Stimulated activated CD4-positive, alpha-beta T cell treated with anti-CD3 and anti-CD28 coated beads, Interleukin-12 subunit alpha, Interleukin-12 subunit beta, amount 100 ng/mL, for 24 hours (primary cell): ENCODE measurements at places on chromosomes 4 and X.

- DNase-seq = no peak
Measured at GRCh38 chr4:37126051-37126450, 118.5 kb upstream of the NWD2 start.

- DNase-seq = no peak
Measured at GRCh38 chrX:69493193-69493592, 10.9 kb upstream of the NALF2 start.

- no peak for DNase-seq
Measured at GRCh38 chrX:2631743-2632532, 59.2 kb upstream of the CD99 start.

DNA sequence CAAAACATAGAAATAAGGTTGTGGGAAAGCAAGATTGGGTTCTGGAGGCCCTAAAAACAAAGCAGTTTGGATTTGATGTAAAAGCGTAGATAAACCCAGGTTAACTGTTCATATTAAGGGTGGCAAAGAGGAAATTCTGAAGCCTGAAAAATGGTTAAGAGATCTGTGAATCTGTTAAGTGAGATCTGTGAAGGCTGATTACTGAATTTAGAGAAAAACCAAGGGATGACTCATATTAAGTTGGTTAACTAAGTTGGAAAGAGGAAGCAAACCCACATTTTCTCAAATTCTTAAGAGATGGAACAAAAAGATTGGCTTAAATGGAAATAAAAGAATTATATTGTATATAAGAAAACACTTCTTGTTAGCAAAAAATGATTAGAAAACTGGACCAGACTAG is 22.8 kb downstream of the GPAT3 start:
- no peak for DNase-seq

- no peak for DNase-seq
Measured at GRCh38 chr4:160887668-160888067, 1276.1 kb downstream of the FSTL5 start.

- no peak for DNase-seq
Measured at GRCh38 chr4:55742655-55743202, 76.9 kb upstream of the EXOC1L start.

DNA sequence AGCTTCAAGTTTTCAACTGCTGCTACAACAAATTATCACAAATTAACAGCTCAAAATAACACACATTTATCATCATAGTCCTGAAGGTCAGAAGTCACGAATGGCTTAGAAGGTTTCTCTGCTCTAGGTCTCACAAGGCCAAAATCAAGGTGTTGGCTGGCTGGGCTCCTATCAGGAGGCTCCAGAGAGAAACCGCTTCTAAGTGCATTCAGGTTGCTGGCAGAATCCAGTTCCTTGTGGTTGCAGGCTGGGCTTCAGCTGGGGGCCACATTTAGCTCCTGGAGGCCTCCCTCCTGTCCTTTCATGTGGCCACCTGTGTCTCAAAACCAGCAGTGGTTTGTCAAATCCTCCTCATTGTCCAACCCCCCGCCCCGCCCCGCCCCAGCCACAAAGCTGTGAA is 15.4 kb downstream of the MRFAP1 start:
- DNase-seq = no peak

- no peak for DNase-seq
Measured at GRCh38 chr4:1354136-1354982, 7.4 kb downstream of the UVSSA start.

DNA sequence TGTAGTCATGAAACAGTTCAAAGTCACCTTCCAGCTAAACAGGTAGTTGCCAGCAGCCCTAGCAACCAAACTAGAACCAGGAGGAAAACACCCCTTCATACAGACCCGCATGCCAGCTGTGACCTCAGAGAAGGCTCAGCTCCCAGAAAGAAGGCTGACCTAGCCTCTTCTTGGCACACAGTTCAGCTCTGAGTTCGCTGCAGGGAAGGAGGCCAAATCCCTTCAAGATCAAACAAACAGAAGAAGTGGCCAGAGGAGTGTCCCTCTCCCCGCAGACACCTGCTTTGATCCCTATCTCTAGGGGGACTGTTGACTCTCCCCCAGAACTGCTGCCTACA is 56.0 kb downstream of the HADH start:
- DNase-seq = no peak

DNA sequence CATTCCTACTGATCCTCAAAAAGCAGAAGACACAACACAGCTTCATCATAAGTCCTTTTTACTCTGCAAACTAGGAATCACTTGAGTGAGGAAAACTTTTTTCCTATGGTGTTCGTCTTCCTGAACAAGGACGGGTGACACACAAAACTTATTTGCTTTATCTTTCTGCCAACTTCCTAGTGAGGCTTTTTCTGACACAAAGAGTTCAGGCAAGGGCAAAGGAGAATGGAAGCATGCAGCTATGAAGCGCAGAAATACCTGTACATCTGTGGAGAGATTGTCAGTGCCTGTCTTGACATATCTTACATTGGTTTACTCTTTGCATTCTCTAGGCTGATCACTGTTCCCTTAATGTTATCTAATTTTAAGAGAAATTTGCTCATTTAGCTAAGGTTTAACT is 548.0 kb upstream of the IGFBP7 start:
- DNase-seq = no peak
